ENCODE measurements at places on chromosomes 5 and 9.

DNA sequence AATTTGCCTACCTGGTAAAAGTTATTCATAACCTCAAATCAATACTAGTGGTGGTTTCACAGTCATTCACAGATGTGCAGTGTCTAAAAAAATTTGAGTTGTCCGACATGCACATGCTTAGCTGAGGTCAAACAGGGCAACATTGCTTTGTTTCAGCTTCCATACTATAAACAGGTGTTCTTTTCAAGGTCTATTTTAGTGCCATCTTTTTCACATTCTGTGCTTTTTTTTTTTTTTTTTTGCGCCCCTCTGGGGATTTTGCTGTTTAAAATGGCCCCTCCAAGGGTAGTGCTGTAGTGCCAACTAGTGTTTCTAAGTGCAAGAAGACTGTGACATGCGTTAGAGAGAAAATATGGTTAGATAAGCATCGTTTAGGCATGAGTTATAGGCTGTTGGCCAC is 14.5 kb downstream of the PHAX start:
- no peak for DNase-seq

DNA sequence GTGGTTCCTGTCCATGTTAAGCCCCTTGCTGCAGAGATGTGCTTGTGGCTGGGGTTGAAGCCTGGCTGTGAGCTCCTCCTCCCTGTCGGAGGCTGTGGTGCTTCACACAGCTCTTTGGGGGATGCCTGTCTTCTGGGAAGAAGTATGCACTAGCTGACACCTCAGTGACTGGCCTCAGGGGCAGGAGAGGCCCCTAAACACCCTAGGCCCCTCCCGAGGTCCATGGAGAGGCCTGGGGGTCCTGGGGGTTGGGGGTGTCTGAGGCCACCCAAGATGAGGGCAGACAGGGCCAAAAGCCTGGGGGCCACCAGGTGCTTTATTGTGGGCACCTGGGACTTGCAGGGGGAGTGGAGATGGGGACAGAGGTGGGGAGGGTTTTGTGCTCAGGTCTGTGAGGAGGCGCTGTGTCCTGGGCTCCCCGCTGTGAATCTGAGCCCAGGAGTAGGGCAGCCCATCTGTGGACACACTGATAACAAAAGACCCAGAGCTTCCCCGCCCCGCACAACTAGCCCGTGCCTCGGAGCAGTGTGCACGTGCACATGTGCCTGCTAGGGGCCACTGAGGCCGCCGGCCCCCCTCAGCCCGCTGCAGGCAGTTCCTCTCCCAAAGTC is 92.0 kb downstream of the PHF2 start:
- DNase-seq = no peak

DNA sequence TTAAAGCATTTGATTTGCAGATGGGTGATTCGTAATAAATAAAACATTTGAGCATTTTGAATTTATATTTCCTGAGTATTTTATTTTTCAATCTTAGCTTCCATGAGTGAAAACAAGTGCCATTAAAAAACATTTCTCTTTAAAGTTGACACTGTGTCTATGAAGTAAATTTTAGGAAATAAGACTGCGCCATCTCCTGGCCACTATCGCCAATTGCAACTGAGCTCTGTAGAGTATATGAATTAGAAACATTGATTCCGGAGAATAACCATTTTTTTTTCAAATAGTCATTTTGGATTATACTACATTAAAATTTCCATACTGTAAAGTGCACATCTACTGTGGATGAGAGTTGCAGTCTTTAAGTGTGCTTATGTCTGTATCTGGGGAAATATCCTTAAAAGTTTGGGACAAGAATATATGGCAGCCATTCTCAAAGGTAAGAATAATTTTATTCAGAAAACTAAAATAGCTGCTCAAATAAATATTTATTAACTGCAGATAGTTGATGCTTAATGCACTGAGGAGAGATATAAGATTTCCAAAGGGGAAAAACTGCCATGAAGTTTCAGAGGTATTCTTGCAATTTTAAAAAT is 5.9 kb downstream of the DMRTA1 start:
- no peak for DNase-seq

- DNase-seq = no peak
These were observed 244.4 kb downstream of the FANCC start for GRCh38 chr9:95073042-95073607.

- DNase-seq = no peak
These were observed 9.0 kb downstream of the CREBRF start for GRCh38 chr5:173065155-173065554.

GRCh38 chr9:13568841-13569601 is 289.5 kb upstream of the MPDZ start:
- no peak for DNase-seq

DNA sequence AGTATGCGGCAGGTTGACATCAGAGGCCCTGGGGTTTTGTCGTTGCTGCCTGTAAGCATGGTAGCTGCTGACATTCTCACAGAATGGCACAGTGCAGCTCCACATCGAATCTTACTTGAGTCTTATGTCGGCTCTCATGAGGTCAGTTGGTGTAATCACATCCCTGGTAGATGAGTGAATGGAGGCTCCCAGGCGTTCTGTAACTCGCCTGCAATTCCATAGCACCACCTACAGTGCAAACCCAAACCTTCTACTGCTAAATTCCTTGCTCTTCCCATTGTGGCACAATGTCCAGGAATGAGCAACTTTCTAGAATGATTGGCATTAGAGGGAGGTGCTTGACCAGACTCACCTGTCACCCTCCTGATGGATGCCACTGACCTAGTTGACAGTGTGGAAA is 578.4 kb downstream of the CCDC171 start:
- no peak for DNase-seq

- no peak for DNase-seq
These were observed 283.9 kb downstream of the NR2F1-AS1 start for GRCh38 chr5:93297116-93297515.

All from stimulated activated CD4-positive, alpha-beta T cell treated with anti-CD3 and anti-CD28 coated beads, Interleukin-15, amount 100 ng/mL, for 1 hour (primary cell).